ENCODE measurements at places on chromosomes 12 and 14.

DNA sequence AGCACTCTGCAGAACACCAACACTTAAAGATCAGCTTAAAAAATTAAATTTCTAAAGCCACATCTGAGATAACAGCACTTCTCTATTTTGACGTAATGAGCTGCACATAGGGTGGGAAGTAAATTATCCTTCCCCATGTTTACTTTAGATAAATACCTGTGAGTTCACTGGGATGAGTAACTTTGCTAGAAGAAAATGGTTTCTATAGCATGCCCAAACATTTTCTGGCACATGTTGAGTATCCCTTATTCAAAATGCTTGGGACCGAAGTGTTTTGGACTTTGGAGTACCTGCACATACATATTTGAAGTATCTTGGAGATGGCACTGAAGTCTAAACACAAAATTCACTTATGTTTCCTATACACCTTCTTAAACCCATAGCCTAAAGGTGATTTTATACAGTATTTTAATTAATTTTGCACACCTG is 6.6 kb downstream of the SLC38A2 start:
- DNase-seq = no peak

- DNase-seq = no peak
These were observed 35.4 kb upstream of the SPPL3 start for GRCh38 chr12:120939523-120939922.

- DNase-seq = peak; percentile 72
These were observed 6.3 kb upstream of the CTDSP2 start for GRCh38 chr12:57852620-57853500.

GRCh38 chr12:105825141-105825540 is 313.6 kb downstream of the NUAK1 start:
- DNase-seq = no peak

DNA sequence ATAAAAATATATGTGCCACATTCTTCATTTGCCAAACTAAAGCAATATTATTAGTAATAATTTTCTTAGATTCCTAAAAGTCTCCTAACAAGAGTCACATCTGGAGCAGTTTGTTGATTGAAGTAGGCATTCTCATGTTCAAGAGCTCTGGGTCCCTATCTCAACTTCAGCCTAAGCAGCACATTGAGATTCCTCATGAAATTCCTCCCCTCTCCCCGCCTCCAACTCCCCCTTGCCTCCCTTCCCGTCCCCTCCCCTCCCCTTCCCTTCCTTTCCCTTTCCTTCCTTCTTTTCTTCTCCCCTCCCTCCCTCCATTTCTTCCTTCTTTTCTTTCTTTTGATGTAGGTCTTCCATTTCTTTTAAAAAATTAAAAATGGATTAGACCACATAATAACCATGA is 48.7 kb upstream of the NAV3 start:
- DNase-seq = no peak

DNA sequence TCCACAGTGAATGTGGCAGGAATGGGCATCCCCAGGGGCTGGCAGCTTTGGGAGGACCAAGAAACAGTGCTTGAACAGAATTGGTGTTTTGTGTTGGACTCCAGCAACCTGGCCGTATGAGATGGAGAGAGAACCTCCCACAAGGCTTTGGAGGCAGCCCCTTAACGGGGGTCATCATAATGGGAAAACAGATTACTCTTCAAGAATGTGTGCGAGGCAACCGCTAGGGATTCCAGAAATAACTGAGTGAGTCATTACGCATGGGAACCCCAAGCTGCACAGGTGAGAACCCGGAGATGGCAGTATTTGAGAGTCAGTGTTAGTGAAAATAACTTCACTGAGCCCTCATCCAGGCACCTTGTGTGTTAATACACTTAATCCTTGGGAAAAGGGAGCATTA is 567.8 kb upstream of the TBX3 start:
- DNase-seq = no peak

GRCh38 chr12:67410246-67410645 is 141.1 kb downstream of the CAND1 start:
- no peak for DNase-seq

DNA sequence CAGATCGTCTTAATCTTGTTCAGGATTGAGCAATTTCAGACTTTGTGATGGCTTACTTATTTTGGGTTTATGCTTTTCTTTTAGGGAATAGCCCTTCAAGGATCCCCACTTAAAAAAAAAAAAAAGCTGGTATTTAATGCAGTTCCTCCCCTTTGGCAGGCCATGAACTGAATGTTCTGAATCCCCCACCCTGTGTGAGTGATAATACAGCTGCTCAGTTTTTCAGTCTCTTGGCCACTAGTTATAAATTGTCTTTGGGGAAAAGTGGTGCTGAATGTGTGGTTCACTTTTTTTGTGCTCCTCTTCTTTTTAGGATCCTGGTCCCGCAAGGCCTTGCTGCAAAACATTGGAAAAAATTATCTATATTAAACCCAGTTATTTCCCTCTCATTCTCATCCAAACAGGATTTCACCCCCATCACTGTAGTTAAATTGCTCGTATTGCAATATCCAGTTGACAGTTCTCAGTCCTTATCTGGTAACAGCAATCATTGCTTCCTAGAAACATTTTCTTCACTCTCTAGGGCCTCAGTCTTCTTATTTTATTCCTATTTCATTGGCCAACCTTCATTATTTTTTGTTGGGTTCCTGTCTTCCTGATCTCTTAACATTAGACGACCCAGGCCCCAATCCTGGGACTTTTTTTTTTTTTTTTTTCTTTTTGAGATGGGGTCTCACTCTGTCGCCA is 73.1 kb upstream of the PAWR start:
- no peak for DNase-seq

DNA sequence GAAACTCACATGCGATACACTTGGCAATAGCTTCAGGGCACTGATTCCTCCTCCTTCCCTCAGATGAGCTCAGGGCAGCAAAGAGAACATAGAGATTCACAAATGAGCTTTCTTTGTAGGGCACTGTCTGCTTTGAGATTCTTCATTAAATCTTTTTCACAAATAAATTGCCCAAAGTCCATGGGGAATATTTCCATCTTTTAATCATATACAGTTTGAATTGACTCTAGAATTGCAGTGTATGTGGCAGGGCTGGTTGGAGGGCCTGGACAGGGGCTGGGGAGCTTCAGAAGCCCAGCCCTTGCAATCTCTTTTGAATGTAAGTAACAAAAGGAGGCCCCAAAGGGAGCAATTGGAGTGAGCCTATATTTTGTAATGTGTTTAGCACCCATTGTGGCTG is 197.5 kb downstream of the NOVA1 start:
- DNase-seq = no peak

GRCh38 chr12:96912261-96912660 is 5.2 kb downstream of the NEDD1 start:
- DNase-seq = no peak

GRCh38 chr14:55015006-55015405 is 11.9 kb downstream of the WDHD1 start:
- DNase-seq = no peak

GRCh38 chr12:120432772-120433525 is 5.0 kb upstream of the COX6A1 start:
- no peak for DNase-seq

- no peak for DNase-seq
These were observed 45.1 kb upstream of the RERGL start for GRCh38 chr12:18135086-18135485.

DNA sequence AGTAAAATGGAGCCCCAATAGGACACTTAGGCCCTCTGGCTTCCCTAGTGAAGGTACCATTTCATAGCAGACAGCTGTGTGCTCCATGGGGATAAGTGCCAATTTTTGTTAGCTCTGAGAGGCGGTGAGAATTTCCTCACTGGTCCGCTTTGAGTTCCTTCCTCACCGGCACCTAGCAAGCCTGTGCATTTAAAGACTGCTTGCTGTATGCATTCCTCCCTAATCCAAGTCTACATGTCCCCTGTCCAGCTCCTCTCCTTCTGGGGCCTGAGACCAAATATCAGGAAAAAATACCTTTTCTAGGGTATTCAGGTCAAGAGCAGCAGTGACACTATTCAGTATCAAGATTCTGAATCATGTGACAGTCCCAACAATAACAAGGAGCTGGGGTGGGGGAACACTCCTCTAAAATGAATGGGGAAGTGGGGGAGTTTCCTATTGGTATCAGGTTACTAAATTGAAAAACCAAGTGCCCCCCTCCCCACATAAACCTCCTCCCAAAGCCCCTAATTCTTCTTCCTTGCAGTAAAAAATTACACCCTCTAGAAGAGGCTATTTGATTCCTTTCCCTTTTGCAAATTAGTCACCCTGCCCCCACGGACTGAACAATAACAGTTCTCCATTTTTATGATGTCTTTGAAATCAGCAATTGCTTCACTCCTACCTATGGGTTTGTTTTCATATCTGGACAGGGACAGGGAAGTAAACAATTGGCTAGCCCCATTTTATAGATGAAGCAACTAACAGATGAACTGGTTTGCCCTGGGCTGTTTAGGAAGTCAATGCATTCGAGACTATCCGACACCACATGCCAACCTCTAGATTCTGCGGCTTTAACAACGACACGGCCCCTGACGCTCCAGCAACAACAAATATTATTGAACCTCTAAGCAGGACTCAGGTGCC is 28.9 kb downstream of the BCL11B start:
- DNase-seq = no peak

- no peak for DNase-seq
These were observed 29.5 kb upstream of the HIGD1C start for GRCh38 chr12:50922820-50923219.

- DNase-seq = no peak
These were observed 534.3 kb downstream of the SOX5 start for GRCh38 chr12:23415180-23415579.

- no peak for DNase-seq
These were observed 146.9 kb downstream of the ESR2 start for GRCh38 chr14:64147126-64147790.

DNA sequence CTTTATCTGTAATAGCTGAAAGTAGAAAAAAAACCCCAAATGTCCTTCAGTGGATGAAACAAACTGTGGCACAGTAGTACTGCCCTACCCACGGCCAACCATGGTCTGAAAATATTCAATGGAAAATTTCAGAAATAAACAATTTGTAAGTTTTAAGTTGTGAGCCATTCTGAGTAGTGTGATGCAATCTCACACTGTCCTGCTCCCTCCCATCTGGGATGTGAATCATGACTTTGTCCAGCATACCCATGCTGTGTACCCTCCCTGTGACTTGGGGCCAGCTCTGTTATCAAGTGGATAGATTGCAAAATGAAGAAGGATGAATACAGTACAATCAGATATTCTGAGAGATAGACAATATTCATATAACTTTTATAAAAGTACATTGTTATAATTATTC is 106.2 kb downstream of the SMOC1 start:
- DNase-seq = no peak

DNA sequence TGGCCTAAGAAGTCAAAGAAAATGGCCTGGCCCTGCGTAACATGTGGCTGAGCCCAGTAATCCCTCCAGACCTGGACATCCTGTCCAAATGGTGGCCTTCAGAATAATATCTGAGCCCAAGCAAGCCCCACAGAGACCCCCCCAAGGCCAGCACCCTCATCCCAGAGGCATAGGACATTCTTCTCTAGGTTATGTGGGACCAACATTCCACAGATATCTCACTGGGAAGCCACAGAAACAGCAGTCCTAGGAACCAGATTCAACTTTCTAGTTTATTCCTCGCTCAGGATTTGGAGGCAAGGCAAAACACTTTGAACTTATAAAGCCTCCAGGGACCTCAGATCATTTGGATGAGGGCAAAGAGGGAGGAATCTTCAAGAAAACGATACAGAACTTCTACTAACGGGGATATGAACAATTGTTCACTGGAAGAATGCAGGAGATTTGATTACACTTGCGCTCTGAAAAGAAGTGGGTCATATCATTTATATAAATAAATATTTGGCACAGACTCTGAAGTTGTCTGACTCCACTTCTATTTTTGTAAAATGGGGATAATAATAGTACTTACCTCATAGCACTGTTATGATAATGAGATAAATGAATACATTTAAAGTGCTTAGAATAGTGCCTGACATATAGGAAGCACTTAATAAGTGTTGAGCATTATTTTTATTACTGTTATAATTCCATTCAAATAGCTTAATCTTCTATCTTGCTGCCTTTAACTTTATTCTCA is 171.5 kb downstream of the NUAK1 start:
- DNase-seq = no peak

DNA sequence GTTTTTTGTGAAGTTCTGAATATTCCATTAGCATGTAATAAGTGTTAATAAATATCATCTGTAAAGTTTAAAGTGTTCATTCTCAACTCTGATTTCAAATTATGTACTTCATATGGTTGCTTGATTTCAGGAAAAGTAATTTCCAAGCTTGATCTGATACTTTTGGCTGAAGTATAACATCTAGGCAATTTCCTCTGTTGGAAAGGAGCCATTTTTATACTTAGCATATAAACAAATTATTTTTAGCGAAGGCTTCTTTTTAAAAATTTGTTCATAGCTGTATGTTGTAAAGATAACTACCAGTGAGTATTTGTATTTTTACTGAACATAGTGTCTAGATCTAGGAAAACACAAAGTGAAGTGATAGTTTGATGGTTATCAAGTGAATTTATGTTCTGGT is 153.4 kb upstream of the TMTC2 start:
- no peak for DNase-seq

GRCh38 chr14:61547186-61548069 is 147.9 kb upstream of the HIF1A start:
- DNase-seq = no peak

DNA sequence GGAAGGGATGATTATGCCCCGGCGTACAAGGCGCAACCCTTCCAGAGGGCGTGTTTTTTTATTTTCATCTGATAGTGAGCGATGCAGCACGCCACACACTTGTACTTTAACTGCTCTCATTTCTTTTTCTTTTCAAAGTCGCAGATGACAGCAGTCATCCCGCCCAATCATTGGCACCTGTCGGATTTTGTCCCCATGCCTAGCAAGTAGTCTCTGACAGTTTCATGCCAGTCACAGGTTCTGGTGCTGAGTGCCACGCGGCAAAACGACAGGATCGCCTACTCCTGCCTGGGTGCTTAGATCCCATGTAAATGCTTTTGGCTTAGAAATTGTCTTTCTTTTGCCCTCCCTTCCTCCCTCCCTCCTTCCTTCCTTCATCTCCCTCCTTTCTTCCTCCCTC is 117.7 kb downstream of the GLT1D1 start:
- DNase-seq = no peak

GRCh38 chr12:82412246-82412645 is 53.9 kb downstream of the METTL25 start:
- no peak for DNase-seq

DNA sequence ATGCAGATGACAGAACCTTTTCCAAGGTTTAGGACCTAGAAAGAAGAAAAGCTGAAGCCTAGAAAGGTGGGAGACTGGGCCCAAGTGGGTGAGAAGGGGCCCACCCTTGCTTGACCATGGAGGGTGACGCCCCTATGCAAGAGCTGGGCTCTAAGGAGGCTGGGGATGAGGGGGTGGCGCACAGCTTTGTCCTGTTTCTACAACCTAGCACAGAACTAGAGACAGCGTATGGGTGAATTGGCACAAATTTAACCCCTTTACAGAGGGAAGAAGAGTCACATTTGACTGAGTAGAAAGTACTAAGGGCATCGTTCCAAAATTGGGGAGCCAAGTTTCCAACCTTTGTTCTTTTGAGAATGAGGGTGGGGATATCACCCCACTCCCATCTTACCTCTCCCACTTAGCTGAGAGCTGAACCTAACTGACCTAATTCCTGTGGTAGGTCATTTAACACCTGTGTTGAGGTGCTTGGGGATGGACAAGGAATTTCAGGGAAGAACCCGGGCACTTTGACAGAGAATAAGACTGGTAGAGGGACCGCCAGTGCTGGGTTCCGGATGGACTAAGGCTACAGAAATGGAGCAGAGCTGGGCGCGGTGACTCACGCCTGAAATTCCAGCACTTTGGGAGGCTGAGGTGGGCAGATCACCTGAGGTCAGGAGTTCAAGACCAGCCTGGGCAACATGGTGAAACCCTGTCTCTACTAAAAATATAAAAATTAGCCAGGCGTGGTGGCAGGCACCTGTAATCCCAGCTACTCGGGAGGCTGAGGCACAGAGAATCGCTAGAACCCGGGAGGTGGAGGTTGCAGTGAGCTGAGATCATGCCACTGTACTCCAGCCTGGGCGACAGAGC is 5.2 kb downstream of the NFKBIA start:
- DNase-seq = no peak

All from neuronal stem cell (in vitro differentiated cells).